ENCODE measurements at places on chromosomes 2 and 18.
A peak's percentile ranks its signal among the peaks of the same experiment; 100 is the strongest.

- no peak for DNase-seq
Observed at GRCh38 chr2:138780446-138780880, 273 bp upstream of the NXPH2 start.

DNA sequence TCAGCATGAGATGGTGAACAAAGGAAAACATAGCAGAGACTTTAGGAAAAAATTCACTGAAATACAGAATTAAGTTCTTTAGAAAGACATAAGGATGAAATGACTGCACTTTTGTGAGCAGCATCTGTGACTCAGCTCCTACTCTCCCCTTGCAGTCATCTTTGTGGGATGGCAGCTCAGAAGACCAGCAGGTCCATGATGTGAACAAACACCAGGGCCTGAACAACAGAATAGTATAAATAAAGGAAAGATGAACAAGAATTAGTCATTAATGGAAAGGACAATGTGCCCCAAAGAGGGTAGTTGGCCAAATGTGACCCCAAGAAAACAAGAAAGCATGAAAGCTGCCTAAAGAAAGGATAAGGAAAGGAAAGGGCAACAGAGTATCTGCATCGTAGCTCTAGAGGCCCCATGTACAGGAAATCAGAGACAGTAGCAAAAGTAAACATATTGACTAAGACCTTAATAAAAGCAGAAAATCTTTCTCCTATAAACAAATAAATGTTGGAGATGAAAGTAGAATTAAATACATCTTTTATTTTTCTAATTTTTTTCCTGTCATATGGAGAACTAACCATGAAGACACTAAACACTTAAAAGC lies 318.0 kb downstream of the ZEB2 start:
- peak; percentile 37 for DNase-seq

DNA sequence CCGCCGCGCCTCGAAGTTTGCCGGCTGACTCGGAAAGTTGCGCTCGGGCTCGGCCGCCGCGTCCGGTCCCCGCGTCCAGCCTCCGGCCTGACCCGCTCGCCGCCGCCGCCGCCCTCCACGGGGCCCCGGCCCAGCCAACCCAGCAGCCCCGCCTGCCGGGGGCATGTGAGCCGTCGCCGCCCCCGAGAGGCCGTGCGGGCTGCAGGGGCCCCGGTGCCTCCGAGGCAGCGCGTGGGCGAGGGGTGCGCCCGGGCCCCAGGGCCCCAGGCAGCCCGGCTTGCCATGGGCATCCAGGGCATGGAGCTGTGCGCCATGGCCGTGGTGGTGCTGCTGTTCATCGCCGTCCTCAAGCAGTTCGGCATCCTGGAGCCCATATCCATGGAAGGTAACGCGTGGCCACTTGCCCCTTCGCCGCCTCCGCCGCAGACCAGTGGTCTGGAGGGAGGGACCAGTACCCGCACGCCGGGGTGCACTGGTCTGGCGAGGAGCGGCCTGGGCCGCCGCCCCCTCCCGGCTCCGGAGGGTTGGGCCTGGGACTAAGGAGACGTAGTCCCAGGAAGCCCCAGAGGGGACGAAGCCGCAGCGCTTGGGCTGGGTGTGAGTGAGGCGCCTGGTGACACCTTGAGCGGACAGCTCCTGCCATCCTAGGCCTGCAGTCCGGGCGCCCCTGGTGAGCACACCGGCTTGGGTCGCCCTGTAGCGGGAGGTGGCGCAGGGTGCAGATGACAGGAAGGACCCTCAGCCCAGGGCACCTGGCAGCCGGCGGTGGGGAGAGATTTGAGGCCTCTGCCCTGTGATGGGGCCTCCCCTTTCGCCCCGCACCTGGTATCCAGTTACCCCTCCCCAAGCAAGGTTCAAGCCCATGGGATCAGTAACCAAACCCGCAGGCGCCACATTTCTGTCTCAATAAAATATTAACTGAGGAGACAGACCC lies 49.9 kb downstream of the KCNIP3 start:
- DNase-seq = peak; percentile 74

DNA sequence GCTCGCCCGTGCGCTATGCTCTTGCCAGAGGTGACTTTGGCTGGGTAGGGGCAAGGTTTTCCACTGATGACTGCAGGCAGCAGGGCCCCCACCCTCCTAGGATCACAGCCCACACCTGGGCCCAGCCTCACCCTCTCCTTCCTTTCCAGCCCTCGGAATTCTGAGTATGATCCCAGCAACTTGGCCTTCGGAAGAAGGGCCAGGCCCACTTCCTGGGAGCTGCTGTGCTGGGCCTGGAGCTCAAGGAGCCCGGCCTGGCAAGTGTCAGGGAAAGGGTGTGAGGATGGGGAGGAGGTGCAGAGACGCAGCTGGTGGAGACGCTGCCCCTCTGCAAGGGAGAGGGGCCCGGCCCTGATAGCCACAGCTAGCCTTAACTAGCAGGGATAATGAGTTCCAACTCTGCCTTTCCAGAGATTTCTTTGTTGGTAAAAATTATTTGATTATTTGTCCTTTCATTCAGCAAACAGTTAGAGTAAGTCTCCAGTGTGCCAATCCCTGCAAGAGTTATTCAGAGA lies 1.7 kb upstream of the CNDP1 start:
- no peak for DNase-seq

DNA sequence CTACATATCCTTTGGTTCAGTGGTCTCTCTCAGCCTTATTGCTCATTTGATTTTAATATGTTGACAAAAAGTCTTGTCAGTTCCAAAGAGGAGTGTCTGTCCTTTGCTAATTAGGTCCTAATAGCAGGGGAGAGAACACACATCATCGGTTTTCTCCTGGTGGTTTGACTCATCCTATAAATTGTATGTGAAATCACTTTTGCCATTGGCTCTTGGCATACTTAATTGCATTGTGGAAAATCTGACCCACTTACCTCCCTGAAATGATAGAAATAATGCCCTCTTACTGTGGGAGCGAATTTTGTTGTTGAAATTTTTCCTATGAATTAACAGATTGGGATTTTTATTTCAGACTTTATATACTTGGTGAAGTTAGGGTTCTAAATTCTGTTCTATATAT lies 58.3 kb downstream of the MTCL1 start:
- no peak for DNase-seq

GRCh38 chr2:17804358-17804757 lies 11.9 kb upstream of the MSGN1 start:
- no peak for DNase-seq

- DNase-seq = no peak
Observed at GRCh38 chr2:202426751-202427150, 50.6 kb downstream of the BMPR2 start.

DNA sequence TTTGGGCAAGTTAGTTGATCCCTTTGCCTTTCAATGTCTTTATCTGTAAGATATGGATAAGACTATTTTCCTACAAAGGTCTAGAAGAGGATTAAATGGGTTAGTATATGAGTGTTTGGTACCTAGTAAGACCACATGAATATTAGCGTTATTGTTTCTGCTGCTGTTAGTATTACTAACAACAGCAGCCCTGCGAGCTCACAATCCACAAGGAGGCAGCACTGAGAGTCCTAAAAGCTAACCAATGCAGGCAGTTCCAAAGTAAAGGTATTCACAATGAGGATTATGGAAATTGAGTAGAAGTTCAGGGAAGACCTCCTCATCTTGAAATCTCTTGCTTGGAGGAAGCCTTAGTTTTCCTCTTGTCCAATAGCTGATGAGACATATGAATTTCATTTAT lies 248.9 kb downstream of the TDRD15 start:
- DNase-seq = no peak

Measured in AG20443 (cell line).